Hepatic stellate cell (primary cell): ENCODE measurements at places on chromosomes 1 and 21.

DNA sequence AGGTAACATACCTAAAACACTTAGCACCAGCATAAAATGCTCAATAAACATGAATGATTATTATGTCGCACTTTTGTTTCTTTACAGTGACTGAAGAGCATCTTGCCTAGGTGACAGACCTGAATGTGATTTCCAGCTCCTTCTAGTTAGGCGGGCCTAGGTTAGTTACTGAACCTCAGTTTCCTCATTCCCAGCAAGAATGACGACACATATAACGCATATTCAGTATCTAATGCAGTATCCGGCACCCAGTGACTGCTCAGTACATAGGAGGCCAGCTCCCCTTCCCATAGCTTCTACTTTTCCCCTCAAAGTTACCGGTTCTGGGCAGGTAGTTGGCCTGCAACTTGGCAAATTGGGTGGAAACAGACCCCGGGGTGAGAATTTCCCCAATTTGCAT, 763 bp downstream of the AUNIP start:
- no peak for DNase-seq

DNA sequence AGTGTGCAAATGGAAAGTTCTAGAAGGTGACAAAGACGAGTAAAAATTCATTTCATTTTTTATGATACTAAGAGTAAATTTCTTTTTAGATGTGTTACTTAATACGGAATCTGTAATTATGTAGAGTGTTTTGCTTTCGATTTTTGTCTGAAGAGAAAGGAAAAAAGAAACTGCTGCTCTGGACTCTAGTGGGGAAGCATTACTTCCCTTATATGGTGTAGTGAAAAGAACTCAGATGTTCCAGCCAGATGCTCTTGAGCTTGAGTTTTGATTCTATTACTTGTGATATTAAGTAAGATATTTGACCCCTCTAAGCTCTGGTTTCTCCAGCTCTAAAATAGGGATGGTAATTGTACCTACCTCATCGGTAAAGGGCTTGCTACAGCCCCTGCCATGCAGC, 12.2 kb upstream of the GPR161 start:
- no peak for DNase-seq

DNA sequence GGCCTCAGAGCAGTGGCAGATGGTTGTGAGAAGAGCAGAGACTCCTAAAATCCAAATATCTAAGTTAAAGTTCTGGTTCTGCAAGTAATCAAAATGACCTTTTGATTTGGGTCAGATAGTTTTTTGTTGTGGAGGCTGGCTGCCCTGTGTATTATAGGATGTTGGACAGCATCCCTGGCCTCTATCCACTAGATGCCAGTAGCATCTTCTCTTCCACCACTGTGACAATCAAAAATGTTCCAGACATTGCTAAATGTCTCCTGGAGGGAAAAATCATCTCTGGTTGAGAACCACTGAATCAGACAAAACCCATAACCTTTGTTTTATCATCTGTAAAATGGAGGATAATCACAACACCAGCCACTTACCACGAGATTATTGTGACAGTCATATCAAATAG, 5.9 kb upstream of the DPT start:
- no peak for DNase-seq

GRCh38 chr1:110060034-110060661, 10.3 kb downstream of the ALX3 start:
- DNase-seq = no peak

- peak; percentile 55 for DNase-seq
These were observed 9.8 kb upstream of the PHACTR4 start for GRCh38 chr1:28359592-28360239.

DNA sequence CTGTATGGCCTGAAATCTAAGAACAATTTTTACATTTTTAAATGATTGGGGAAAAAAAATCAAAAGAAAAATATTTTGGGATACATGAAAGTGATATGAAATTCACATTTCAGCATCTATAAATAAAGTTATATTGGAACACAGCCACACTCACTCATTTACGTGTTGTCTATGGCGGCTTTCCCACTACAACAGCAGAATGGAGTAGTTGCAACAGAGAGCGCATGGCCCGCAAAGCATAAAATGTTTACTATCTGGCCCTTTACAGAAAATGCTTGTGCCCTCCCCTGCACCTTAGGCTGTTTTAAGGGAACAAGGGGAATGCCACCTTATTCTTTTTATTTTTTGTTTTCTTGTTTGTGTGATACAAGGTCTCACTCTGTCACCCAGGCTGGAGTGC, 3.5 kb downstream of the KLHDC8A start:
- DNase-seq = no peak

DNA sequence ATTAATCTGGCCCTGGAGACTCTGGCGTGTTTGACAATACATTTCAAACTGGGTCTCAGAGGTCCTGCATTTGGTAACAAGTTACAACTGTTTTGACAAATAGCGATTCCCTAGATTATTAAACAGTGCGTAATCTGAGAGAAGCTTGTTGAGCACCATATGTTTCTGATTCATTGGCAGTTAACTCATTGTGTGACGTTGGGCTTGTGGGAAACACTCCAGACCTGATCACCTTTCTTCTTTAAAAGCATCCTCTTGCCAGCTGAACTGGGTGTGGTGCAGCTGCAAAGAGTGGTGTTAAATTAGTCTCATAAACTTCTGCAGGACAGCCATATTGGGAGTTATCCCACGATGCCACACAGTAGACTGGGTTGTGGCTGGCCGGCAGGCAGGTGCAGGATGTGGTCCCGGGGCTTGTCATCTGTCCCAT, 82.7 kb downstream of the CDC7 start:
- DNase-seq = peak; percentile 32

- no peak for DNase-seq
These were observed 180.8 kb downstream of the NPHP4 start for GRCh38 chr1:5811419-5811818.

GRCh38 chr1:114090738-114091505, 62.7 kb downstream of the SYT6 start:
- DNase-seq = no peak

GRCh38 chr1:7235871-7236517, 450.7 kb downstream of the CAMTA1 start:
- DNase-seq = no peak

- peak; percentile 57 for DNase-seq
These were observed 40.4 kb downstream of the LIN9 start for GRCh38 chr1:226268421-226269124.

DNA sequence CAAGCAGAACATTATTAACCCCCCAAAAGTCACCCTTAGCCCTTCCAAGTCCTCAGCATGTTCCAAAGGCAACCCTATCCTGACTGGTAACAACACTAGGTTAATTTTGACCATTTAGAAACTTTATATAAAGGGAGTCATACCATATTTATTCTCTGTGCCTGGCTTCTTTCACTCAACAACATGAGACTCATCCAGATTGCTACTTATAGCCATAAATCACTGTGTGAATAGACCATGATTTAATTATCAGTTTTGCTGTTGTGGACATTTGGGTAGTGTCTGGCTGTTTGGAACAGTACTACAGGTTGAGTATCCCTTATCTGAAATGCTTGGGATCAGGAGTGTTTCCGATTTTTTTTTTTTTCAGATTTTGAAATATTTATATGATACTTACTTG, 252.1 kb downstream of the DISC1 start:
- DNase-seq = no peak

- DNase-seq = no peak
These were observed 75.5 kb downstream of the SERINC2 start for GRCh38 chr1:31488528-31488927.

DNA sequence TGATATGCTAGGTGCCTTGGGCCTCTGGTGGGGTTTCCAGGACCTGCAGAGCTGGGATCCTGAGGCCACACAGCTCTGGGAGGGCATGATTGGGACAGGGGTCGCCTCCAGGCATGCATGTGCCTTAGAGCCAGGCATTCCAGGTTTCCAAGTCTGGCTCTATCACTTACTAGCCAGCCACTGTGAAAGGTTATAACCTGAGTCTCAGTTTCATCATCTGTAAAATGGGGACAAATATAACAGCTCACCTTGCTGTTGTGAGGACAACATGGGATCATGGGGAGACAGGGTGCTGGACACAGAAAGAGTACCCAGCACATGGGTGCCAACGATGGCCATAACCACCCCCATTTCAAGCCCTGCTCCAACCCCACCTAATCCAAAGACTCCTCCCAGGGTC, 2.7 kb downstream of the CHI3L1 start:
- DNase-seq = no peak

GRCh38 chr1:62263006-62263813, 56.0 kb downstream of the KANK4 start:
- no peak for DNase-seq
